ENCODE measurements at places on chromosomes 3 and 15.

GRCh38 chr3:126551839-126552687 is 6.7 kb downstream of the C3orf22 start:
- DNase-seq, result no peak

DNA sequence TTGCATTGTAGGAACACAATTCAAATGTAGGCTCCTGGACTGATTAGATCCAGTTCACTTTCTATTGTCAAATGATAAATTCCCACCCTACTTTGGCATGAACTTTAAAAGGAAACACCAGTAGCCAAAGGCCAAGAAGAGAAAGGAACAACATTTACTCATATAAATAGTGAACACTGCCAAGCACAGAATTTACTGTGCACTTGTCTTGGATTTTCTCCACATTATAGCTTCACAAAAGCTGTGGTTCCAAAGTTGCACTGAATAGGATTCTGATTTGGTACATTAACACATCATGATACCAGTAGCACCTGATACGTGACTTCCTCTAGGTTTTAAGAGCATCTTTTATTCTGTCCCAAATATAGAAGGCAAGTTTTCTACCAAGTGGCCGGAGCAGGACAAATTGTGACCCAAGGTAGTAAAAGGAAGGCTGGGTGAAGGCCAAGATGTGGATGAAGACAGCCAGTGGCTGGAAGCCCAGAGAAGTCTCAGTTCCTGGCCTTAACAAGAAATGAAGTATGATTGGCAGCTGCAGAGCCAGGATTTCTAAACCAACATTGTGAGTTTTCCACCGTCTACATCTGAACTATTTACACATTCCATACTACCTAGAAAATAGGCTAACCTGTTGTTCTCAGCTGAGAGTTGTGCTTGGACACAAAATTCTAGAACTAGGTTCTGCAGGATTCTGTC is 206.7 kb downstream of the THRB start:
- peak; percentile 25 for DNase-seq

DNA sequence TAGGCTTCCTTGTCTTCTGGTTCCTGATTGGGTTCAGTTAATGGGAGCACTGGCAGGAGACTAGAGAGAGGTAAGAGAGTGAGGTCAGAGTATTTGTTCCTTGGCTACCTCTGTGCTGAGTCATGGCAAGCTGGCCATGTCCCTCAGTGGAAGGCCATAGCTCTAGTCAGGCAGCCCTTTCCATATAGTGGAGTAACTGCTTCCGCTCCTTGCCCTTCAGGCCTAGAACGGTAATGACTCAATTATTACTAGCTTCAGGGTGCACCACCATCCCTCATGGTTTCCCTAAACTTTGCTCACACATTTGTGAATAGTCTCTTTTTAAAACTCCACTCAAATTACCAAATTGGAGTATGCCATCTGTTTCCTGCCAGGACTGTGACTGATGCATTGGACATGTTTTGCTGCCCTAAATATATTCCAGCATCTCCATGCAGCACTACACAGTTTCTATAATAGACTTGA is 10.5 kb upstream of the ANO10 start:
- no peak for DNase-seq

DNA sequence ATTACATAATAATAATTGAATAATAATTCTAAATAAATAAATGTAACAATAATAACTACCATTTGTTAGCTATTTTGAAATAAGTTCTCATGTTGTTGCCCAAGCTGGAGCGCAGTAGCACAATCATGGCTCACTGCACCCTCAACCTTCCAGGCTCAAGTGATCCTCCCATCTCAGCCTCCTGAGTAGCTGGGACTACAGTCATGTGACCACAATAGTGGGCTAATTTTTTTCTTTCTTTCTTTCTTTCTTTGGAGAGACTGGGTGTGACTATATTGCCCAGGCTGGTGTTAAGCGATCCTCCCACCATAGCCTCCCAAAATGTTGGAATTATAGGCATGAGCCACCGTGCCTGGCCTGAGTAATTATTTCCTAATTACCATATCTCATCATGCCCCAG is 30.9 kb upstream of the KCNMB3 start:
- no peak for DNase-seq

- DNase-seq, result no peak
These were observed 77.7 kb upstream of the LIMD1 start for GRCh38 chr3:45516829-45517228.

DNA sequence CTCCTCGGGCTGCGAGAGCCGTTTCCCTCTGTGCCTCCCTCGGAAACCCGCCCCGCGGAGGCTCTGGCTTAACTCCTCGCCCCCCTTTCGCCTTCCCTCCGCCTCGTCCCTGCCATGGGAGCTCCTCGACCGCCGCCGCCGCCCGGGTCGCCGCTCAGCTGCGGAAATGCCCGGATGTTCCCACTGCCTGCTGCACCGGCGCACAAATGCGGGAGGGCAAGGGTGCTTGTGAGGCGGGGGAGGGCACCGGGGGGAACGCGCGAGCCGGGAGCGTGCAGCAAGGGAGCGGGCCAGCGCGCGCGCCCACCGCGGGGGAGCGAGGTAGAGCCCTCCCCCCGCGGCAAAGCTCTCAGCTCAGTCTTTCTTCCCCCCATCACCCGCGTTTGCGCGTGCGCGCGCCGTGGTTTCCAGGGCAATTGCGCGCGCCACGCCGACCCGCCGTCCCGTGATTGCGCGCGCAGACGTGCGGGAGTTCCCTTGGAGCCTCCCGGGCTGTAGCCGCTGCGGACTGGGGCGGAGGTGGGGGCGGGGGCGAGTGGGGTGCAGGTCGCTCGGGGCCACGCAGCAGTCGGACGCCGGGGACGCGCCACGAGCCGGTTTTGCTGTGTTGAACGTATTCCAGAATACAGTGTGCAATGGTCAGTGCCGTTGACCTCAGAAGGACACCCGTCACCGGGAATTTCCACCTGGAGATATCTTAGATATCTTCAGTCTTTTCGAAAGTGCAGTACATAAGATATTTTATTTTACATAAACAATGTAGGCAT is at the start of gene DMXL2:
Gene DMXL2, minus strand, starts transcription at position 168 of the 767 bp plus-strand sequence. CDS start 226 bp downstream, outside the sequence.
- DNase-seq, result peak; percentile 91

DNA sequence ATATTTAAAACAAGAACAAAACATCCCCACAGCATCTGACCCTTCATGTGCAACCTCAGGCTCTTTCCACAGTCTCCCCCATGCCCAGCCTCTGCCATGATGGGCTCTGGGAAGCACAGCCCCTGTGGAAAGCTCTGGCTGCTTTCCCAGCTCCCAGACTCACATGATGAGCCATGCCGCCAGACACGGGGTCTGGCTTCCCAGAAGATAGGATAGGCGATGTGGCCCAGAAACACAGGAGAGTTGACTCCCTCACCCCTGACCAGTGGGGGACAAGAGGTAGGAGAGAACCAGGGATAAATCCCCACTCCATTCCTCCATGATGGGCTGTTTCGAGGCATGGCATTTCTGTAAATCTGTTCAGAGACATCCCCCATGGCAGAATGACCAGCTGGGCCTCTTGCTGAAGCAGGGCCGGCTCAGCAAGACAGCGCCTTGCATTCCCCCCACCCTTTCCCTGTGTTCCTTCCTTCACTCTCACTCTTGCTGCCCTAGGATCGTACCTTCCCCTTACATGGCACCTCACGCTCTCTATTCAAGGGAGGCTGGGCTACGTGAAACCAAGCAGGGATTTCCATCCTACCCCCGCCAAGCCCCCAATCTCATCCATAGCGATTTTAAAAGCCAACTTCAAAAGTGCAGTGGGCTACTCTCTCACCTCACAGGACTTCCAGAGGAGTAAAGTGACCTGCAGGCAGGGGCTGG is 192.4 kb downstream of the ABHD5 start:
- DNase-seq, result no peak

GRCh38 chr3:64166584-64167162 is 58.6 kb downstream of the PRICKLE2 start:
- no peak for DNase-seq

DNA sequence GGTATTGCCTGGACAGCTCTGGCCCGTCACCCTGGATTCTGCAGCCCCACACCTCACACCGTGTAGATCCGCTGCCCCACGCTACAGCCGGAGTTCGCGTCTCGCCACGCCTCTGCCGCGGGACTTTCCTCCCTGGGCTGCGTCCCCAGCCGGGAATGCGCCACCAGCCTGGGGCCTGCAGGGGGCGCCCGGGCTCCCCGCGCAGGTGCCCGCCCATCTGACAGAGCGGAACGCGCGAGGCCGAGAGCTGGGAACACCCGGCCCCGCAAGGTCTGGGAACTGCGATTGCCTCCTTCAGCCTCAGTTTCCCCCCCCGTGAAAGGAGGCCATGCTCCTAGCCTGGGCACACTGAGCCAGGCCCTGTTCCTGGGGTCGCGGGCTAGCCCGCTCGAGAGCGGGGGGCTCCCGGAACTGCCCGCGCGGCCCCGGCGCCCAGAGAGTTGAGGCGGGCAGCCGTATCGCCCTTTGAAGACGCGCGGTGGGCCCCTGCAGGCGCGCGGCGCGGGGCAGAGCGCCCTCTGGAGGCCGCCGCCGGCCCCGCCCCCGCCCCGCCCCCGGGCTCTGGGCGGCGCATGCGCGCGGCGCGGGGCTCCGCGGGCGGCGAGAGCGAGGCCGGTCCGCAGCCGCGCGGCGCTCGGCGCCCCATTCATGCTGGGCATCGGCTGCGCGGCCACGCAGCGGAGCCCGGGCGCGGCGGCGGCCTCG is at the start of gene PLXNA1:
Gene PLXNA1, plus strand, starts transcription at position 645 of the 705 bp plus-strand sequence. CDS start 5,479 bp downstream, outside the sequence.
- peak; percentile 50 for DNase-seq

- no peak for DNase-seq
These were observed 503.4 kb upstream of the NECTIN3 start for GRCh38 chr3:110568246-110568645.

DNA sequence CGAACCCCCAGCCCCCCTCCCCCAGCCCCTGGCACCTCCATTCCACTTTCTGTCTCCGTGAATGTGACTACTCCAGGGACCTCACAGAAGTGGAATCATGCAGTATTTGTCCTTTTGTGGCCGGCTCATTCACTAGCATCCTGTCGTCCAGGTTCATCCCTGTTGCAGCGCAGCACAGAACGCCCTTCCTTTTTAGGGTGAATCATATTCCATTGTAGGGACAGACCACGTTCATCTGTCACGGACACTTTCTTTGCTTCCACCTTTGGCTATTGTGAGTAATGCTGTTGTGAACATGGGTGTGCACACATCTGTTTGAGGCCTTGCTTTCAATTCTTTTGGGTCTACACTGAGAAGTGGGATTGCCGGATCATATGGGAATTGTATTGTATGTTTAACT is 148.9 kb upstream of the IQSEC1 start:
- no peak for DNase-seq

- no peak for DNase-seq
These were observed 28.8 kb upstream of the LEKR1 start for GRCh38 chr3:156797368-156797767.

DNA sequence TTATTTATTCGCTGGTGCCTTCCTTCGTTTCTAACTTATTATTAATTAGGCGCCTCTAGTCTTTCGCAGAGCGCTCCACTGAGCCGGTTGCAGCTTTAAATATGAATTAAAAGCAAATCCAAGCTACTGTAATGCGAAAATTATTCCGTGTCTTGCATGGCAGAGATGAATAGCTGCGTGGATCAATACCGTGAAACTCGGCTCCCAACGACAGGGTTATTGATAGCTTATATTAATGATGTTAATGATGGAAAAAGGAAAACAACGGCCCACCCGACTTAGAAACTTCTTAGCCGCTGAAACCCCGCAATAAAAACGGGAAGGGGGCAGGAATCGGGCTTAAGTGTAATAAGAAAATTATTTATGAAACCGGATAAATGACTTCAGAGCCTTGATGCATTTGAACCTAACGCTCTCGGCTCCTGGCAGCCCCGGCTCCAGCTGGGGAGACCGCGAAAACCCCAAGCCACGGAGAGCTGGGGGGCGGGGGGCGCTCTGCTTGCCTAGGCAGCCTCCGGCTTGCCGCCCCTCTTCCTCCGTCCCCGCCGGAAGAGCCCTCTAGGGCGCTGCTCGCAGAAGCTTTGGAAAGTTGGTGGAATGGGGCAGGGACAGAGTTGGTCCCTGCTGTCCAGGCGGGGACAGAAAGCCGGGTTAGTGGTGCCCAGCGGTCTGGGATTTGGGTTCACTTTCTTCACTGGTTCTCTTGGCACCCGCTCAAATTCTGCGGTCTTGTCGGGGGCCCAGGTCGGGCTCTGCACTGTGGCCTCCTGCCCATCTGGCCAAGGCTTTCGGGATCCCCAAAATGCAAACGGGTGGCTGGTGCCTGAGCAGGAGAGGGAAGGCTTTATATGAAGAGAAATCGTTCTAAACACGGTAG is 7.7 kb upstream of the ONECUT1 start:
- no peak for DNase-seq

DNA sequence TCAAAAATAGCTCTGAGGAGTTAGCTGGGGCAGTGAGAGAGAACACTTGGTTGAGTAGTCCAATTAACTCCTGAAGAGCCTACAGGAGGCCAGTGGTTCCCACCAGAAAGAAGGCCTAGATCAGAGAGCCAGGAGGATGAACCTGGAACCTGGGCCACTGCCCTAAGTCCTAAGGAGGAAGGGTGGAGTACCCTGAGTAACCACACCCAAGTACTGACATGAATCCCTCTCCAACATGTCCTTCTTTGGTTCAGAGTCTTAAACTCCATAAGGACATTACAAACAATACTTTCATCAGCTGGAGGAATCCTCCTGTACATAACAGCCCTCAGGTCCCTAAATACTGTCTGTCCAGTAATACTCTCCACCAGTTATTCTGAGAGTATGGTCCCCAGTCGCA is 25.6 kb upstream of the C3orf62 start:
- no peak for DNase-seq

GRCh38 chr3:126056088-126056487 is 27.8 kb downstream of the SLC41A3 start:
- no peak for DNase-seq

DNA sequence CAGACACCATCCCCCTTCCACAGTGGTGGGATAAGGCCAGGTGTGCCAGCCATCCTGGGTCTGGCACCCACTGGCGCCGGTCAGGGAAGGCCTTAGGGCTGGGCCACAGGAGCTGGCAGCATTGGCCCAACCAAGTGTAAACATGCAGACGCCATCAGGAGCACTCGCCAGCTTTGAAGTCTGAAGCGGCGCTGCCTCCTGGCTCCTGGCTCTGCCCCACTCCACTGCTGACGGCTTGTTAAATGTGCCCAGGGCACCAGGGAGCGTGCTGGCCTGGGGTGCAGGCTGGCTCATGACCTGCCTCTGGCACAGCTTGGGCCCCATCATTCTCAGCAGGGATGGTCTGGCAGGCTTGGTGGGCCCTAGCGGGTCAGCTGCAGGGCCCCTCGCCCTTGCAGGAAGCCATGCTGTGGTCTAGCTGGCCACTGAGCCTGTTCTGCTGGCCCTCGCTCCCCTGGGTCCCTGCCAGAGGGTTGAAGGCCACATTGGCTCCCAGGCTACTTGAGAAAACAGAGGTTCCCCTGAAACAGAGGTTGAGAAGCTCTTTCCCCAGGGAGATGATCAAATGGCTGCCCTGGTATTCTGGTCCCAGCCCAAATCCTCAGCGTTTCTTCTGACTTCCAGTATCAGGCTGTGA is 116.6 kb downstream of the DNAJB8 start:
- no peak for DNase-seq

DNA sequence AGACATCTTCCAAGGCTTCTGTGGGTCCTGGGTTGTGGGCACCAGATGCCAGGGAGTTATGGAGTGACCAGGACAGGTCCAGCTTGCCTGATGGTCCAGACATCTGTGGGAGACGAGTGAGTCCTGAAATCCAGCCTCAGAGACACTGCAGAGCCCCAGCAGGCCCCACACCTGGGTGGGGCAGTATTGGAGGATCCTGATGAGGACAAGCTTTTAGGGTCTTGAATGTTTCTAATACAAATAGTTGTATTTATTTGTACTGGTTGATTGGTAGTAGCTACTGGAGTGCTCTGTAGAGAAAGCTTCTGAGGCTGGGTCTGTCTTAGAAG is 67.5 kb upstream of the PRR23C start:
- DNase-seq, result no peak

- no peak for DNase-seq
These were observed 1227.6 kb upstream of the EPHA6 start for GRCh38 chr3:95586754-95587153.

Measured in putamen (tissue), 1 donor.